ENCODE measurements at places on chromosomes 16 and 17.

DNA sequence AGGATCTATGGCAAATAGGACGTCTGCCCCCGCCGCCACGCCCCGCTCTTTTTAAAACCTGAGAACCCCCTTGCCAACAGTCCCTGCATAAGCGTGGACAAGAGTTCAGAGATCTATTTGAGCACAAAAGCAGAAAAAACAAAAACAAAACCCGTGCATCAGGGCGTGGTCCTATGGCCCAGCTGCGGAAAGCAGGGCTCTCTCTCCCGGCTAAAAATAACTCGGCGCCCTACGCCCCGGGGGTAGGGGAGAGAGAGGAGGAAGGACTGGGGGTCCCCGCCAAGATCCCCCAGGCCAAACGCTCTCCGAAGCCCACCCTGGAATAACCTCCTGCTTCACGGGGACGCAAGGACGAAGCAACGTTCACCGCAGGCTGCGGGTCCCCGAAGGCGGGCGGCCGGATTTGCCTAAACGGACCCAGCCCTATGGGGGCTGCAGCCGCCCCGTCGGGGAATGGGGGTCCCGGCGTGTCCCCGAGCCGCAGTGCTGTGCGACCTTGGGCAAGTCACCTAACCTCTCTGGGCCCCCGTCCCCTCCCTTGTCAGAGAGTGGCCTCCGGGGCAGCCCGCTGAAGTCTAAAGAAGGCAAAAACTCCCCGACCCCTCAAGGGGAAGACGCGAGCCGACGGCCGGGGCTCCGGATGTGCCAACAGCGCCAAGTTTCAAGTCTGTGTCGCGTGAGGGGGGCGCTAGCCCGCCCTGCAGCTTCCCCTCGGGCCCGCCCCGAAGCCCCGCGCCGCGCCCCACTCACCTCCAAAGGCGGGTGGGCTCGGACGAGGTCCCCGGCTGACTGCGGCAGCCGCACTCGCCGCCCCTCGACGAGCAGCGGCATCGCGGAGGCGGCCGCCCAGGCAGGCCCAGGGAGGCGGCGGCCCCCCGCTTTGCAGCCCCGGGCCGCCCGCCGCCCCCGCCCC, 477 bp downstream of the NTAN1 start:
- DNase-seq: peak; percentile 78

DNA sequence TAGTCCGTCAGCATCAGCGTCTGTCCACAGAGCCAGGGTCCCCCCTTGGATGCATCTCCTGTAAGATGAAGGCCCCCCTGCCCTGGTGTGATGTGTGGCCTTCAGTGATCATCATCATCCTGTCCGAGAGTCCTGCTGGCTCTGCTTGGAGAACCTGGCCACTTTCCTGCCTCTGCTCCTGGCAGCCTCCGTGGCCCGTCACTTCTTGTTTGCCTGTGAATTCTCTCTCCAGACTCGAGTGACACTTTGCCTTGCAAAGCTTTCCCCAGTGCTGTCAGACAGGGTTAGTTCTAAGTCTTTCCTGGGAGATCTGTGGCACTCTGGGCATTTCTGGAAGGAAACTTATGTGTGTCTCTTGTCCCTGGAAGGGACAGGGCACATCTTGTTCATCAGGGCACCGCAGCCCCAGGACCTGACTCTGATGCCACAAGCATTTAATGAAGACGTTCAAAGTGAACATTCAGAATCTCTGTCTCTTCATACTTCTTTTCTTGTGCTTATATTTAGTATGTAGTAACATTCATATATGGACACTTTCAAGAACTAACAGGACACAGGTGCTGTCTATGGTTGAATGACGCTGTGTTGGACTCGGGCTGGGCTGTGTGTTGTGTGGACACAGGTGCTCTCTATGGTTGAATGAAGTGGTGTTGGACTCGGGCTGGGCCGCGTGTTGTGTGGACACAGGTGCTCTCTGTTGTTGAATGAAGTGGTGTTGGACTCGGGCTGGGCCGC, 68.5 kb downstream of the RPTOR start:
- DNase-seq: no peak

GRCh38 chr16:67805718-67806427, 487 bp downstream of the RANBP10 start:
- no peak for DNase-seq

- no peak for DNase-seq
Observed at GRCh38 chr17:61002316-61002736, 324.7 kb downstream of the BCAS3 start.

DNA sequence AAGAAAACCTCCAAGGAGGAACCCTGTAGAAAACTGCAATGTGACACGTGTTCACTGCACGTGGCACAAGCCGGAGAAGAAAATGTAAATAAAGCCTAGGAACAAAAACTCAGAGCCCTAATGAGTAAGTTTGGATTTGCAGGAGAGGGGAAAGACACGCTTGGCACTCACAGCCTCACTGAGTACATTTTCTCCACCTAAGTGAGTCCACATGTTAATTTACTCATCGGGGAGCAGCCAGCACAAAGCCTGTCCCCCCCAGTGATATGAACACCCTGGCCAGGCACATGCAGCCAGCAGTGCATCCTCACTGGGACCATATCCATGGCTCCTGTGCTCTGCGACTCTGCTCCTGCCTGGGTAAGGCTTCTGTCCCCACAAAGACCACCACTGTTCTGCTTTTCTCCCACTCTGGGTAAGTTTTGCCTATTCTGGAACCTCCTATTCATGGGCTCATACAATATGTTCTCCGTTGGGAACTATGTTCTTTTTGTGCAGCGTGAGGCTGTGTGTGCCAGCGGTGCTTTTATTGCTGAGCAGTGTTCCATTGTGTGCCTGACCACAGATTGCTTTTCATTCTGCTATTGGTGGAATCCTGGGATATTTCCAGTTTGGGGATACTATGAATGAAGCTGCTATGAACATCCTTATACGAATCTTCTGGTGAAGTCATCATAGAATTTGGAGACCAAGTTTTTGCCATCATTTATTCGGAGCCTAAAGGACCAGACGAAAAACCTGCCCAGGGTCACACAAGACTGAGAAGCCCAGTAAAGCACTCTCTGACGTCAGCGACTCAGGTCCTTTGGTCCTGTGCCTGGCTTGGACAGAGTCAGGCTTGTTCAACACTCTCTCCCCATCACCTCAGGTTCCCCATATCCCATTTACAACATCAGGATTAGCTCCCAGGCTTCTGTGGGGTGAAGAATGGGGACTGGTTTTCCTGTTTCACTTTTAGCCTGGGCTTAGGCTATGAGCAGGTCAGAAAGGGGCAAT, 53.3 kb downstream of the RNF112 start:
- no peak for DNase-seq

- peak; percentile 87 for DNase-seq
Observed at GRCh38 chr17:45197555-45198334, 23.9 kb upstream of the FMNL1 start.

DNA sequence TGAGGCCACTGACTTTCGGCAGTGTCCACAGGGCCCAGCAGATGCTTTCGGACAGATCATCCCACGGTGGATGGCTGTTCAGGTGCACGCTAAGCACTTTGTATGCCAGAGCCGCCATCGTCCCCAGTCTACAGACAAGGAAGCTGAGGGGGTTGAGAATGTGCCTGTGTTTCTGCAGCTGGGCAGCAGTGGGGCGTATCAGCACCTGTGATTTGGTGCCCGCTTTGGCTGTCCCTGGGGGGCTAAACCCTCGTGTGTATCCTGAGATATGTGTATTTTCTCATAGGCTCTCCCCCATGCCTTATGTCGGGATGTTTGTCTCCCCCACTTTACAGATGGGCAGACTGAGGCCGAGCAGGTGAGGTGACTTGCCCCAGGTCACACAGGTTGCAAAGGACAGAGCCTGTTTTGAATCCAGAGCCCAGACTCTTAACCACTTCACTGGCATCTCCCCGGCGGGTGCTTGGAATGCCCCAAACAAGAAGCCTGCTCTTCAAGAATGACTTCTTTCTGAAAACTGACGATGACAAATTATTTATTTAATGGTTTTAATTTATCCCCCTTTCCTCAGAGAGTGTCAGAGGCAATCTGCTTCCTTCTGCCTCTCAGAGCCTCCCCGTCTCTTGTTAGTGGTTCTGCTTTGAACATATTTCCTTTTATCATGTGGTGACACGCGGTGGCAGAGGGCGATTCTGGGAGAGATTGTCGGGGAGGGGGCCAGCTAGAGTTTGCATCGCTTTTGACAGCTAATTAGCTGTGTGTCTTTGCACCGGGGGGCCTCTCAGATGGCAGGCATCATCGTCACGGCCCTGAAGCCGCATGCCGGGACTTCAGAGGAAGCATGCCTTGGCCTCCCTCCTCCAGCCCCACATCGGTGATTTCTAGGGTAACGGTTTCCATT, 149.6 kb upstream of the CIBAR2 start:
- DNase-seq: no peak

DNA sequence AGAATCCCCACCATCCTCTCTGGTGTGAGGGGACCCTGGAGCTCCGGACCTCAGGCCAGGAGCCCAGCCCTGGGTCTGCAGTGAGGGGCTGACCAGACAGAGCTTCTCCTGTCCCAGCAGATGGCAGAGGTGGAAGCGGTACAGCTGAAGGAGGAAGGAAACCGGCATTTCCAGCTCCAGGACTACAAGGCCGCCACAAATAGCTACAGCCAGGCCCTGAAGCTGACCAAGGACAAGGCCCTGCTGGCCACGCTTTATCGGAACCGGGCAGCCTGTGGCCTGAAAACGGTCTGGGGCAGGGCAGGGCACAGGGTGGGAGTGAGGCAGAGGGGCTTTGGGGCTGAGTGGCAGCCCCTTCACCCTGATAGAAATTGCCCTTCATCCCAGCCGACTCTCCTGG, 527 bp downstream of the UNC45B start:
- DNase-seq: no peak

DNA sequence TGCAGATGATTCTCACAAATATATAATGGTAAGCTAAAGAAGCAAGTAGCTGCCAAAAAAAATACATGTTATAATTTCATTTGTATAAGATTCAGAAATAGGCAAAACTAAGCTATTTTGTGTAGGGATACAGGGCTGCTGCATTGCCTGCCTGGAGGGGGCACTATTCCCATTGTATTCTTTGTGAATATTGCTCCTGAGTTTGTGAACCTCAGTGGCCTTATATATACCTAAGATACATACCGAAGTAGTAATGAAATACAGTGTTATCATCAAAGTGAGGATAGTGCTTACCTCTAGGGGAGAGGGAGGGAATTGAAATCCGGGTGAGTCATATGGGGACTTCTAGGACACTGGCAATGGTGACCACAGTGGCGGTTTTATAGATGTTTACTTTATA, 53.5 kb downstream of the C17orf58 start:
- no peak for DNase-seq

- DNase-seq: no peak
Observed at GRCh38 chr17:70834039-70834438, 664.7 kb downstream of the KCNJ2 start.

GRCh38 chr16:27746076-27746855, 196.3 kb downstream of the KATNIP start:
- DNase-seq: no peak
